ENCODE measurements at places on chromosomes 1 and 21.

- DNase-seq, result no peak
Measured at GRCh38 chr21:43634618-43635017, 24.7 kb downstream of the HSF2BP start.

- no peak for DNase-seq
Measured at GRCh38 chr21:33058957-33059356, 11.0 kb upstream of the OLIG1 start.

DNA sequence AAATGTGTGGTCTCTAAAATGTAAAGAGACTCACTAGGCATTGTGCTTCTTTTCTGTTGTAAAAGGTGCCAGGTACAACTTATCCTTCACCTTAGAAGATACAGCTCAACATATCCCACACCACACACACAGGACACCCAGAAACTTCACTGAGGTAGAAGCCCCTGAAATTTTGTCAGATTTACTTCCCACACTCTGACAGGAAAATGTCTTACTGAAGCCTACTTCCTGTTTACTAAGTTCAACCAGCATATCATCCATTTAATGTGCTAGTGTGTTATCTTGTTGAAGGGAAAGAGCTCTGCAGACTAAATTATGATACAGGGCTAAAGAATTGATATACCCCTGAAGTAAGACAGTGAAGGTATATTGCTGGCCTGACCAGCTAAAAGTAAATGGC is 39.9 kb upstream of the INSL5 start:
- no peak for DNase-seq

GRCh38 chr1:15325375-15326085 is 78.5 kb downstream of the FHAD1 start:
- DNase-seq, result no peak

GRCh38 chr1:76857973-76858372 is 9.3 kb upstream of the ST6GALNAC5 start:
- no peak for DNase-seq

Measured in DMS79 treated with DMSO at 0.1 percent for 48 hours (cell line).